NCI-H2081 (cell line): ENCODE measurements at places on chromosomes 6 and 20.

DNA sequence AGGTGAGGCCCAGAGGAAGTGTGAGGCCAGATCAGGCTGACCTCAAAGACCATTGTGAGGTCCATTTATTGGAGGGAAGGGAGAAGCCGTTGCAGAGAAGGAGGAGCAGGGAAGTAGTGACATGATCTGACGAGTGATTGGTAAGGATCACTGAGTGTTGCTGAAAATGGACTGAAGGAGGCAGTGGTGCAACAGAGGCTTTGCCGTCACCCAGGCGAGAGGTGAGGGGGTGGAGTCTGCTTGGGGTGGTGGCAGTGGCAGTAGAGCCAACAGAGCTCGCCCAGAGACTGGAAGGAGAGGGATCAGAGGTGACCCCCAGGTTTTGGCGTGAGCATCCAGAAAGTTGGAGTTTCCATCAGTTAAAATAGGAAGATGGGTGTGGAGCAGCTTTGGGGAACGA is 67.9 kb upstream of the CLDN20 start:
- DNase-seq, result no peak

GRCh38 chr6:167420858-167421766 is 96.2 kb downstream of the TTLL2 start:
- no peak for DNase-seq

DNA sequence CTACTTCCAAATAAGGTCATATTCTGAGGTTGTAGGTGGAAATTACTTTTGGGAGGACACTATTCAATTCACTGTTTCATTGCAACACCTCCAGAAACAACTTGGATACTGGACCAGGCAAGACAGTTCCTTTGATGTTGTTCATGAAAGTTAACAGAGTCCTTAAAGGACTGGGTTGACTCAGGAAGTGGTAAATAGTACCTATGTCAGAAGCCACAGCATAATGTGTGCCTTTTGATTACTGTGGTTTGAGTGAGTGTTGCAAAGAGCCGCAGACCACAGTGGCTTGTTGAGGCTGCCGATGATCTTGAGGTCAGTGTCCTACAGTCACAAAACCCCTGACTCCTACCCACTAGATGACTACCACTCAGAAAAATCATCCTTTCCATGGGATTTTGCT is 10.9 kb downstream of the IL20RA start:
- DNase-seq, result no peak

DNA sequence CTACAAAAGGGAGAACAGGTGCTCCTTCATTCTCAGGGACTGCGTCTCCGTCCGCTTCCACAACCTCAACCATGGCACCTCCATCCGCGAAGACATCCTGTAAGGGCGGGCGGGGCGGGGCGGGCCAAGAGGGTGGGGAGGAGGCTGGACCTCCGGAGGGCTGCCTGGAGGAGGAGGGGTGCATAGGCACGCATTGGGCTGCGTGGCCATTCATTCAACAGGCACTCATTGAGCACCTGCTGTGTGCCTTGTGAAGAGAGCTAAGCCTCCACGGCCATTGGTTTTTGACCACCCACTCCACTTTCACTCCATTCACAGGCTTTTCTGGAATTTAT is 435 bp downstream of the ZSWIM3 start:
- peak; percentile 57 for DNase-seq

DNA sequence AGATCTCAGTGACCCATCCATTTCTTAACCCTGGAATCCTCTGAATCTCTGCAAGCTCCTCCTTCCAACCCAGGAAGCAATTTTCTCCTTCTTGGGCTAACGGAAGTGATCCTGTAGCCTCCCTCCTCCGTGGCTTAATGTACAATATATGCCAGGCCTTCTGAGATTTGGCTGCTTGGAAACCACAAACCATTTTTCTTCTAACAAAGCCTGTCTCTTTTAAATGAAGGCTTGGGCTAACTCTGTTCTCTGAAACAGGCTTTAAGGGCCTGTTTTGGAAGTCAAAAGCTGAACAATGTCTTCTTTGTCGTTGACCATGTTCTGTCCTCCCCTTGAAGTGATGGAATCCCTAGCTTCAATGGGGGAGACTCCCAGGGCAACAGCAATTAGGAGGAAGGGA is 14.9 kb downstream of the FYN start:
- DNase-seq, result no peak

GRCh38 chr6:79927758-79928157 is 19.6 kb downstream of the ELOVL4 start:
- no peak for DNase-seq

DNA sequence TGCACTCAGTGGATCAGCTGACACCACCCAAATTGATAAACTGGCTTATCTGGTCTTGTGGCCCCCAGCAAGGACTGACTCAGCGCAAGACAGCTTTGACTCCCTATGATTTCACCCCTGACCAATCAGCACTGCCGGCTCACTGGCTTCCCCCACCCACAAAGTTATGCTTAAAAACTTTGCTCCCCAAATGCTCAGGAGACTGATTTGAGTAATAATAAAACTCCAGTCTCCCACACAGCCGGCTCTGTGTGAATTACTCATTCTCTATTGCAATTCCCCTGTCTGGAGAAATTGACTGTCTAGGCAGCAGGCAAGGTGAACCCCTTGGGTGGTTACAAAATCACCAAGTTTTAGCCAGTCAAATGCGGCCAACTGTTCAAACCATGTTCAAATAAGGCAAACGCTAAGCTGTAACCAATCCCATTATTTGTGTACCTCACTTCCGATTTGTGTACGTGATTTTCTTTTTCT is 32.5 kb downstream of the SLC22A2 start:
- no peak for DNase-seq

GRCh38 chr6:27565839-27566779 is 93.2 kb upstream of the ZNF184 start:
- no peak for DNase-seq

DNA sequence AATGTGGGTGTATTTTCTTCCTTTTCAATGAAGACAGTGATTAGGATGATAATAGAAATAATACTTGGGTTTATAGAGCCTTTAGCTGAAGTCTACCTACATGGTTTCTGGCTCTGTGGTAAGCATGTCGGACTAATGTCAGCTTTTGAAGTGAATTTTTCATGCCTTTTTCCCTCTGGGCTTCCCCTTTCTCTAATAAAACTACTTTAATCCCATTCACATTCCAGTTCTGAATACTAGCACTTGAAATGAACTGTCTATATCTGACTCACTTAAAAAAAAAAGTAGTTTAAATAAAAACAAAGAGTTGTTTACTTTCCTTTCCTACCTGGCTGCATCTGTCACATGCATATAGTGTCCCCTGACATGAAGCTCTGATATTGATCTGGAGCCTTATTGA is 545.9 kb upstream of the FLRT3 start:
- DNase-seq, result no peak

DNA sequence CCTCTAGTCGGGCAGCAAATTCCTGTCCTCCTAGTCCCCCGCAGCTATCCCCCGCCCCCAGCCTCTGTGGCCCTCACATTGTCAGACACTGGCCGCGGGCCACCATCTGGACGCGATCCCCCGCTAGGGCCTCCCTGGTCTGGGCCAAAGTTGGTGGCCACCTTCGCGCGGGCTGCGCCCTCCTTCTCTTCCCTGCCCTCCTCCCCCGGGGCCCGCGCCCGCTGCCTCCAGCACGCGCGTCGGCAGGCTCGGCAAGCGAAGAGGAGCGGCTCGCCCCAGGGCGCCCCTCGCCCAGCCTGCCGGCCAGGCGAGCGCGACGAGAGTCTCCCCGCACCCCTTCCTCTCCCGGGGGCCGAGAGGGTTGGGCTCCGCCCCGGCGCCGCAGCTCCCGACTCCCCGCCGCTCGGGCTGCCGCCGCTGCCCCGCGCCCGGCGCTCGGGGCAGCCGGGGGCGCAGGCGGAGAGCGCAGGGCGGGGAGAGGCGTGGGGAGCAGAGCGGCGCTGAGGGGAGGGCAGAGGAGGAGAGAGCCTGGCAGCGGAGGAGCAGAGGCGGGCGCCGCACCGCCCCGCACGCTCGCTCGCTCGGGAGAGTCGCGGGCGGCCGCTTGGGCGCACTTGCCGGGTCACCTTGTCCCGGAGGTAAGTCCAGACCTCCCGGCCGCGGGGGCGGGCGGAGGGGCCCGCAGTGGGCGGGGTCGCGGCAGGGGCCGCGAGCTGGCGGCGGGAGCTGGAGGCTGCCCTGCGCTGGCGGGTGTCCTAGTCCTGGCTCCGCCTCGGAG is at the start of gene SYNDIG1:
Gene SYNDIG1 (plus strand): TSS at position 514 of the 778 bp plus-strand sequence. CDS start 73,469 bp downstream, outside the sequence.
- DNase-seq, result no peak

DNA sequence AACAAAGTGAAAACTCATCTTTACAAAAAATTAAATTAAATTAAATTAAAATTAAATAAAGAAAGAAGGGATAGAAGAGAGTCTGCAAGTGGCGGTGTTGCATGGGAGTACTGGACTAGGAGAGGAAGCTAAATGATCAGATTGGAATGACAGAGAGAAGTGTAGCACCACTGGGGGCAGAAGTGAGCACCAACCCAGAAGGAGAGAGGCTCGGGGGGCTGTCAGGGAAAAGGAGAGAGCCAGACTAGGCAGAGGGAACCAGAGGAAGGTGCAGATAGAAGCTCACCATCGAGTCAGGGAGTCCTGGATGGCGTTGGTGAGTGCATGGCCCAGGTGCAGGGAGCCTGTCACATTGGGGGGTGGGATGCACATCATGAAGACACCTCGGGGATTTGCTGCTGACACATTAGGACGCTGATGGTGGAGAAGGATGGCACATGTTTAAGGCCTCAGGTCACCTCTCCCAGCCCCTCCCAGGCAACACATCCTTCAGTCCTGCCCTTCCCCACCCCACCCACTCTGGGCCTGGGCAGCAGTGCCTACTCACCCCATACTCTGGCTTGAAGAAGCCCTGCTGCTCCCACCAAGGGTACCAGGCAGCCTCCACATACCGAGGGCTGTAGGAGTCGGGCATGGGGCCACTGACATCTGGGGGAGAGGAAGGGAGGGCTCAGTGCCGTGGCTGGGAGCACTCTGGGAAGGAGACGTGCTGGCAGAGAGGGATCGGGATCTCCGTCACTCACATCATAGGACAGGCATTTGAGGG is 4.0 kb downstream of the VARS1 start:
- DNase-seq, result peak; percentile 14

- DNase-seq, result no peak
Measured at GRCh38 chr6:14641423-14642135, 524.0 kb downstream of the CD83 start.

- DNase-seq, result peak; percentile 53
Measured at GRCh38 chr20:32538526-32538939, 46.6 kb downstream of the NOL4L start.

- no peak for DNase-seq
Measured at GRCh38 chr6:54595844-54596243, 250.7 kb upstream of the FAM83B start.

GRCh38 chr6:90393232-90393884 is 96.7 kb upstream of the BACH2 start:
- DNase-seq, result peak; percentile 46

DNA sequence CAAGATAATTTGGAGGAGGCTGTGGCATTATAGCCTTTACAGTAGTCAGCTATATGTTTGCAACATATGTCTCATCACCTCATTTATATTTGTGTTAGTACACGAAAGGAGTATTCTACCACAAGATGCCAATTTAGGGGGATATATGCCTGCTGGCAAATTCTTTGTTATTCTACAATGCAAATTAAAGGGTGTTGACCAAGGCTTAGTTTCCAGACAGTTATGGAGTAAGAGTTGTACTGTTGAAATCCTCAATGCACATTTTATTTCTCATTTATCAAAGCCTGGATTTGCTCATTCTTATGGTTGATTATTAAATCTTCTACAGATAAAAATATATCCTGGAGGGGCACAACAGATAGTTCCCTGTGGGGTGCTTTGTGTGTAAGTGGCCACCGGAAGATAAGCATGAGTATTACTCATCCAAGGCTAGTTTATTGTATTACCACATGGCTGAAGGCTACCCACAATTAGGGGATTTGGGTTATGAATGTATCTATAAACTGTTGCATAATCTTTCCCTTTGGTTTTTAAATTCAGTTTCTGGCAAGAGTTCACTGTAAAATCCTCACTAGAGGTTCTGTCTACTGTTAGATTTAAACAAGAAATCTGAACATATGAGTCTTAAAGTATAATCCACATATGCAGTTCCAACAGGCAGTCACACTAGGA is 9.0 kb downstream of the CST9 start:
- no peak for DNase-seq

DNA sequence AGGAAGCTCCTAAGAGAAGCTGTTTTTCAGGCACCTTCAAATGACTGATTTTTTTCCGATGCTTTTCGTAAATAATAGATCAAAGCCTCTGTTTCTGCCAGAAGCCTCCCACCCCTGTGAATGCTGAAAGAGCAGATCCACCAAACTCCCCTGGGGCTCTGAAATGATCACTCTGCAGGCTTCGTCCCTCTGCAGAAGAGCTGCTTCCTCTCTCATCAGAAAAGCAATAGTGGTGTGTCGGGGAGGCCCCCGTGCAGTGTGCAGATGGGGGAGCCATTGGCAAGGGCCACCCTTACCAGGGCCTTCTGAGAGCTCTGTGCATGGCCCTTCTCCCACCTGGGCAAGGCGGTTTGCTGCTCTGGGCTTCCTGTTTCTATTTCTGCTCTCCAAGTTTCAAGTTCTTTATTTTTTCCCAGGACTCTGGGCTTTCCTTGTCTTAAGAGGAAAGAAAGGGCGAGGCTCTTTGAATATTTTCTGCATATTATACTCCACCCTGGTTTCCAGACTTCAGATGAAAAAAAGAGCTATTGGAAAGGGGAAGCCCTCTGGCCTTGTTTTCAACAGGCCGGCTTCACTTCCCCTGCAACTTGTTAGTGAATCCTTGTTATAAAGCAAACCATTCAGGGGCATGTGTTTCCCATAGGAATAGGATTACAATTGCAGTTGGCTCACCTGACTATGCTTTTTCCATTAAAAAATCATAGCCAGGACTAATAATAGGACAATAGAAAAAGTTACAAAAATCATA is 155.2 kb downstream of the TTLL2 start:
- DNase-seq, result no peak

- no peak for DNase-seq
Measured at GRCh38 chr6:170459451-170459850, 93.7 kb downstream of the PSMB1 start.

GRCh38 chr6:112153926-112154607 is 66.7 kb downstream of the FAM229B start:
- DNase-seq, result no peak

- no peak for DNase-seq
Measured at GRCh38 chr6:167650730-167651317, 175.9 kb upstream of the AFDN start.

GRCh38 chr6:78910591-78911171 is 43.3 kb downstream of the IRAK1BP1 start:
- DNase-seq, result no peak

GRCh38 chr20:856361-856775 is 22.9 kb downstream of the FAM110A start:
- DNase-seq, result no peak
